ENCODE measurements at places on chromosomes 2 and 18.

DNA sequence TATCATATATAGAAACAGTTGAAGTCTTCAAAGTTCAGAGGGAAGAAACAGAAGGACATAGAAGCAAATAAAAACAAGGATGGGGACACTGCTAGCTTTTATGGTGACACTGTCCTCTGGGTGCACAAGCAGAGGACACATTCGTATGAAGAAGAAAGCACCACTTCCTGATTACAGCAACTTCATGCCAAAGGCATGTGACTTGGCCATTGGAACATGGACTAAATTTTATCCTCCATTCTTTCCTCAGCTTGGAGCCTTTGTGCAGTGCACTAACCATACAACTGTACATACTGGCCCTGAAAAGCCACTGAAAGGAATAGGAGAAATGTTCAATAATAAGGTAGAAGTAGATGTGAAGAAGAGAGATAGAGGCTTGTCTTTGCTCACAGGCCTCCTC lies 223.3 kb downstream of the MTX2 start:
- no peak for DNase-seq

- no peak for DNase-seq
Measured at GRCh38 chr2:84800194-84800805, 80.6 kb downstream of the TRABD2A start.

DNA sequence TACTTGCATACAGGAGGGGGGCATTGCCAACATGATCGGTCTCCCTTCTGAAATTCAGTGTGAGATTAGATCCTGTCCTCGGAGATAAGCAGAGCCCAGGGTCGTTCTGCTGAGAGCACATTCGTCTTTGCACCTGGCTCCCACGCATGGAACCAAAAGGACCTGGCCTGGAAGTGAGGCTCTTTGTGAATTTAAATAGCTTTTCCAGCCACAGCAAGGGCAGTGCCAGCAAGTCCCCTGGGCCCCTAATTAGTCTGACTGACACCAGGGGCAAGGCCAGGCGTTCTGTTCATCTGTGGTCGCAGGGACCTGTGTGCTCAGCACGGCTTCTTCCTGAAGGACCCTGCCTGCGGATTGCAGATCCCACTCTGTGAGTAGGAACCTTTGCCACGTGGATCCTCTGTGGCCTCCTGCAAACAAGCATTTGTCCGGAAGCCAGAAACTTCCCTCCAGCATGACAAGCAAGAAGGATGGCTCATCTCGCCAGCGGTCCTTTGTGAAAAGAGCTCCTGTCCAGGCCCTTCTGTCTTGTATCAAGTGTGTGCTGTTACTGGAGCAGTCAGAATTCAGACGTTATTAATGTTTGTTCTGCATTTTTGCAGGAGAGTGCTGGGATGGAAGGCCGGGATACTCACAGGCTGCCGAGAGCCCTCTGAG lies 128.7 kb downstream of the TPO start:
- no peak for DNase-seq

DNA sequence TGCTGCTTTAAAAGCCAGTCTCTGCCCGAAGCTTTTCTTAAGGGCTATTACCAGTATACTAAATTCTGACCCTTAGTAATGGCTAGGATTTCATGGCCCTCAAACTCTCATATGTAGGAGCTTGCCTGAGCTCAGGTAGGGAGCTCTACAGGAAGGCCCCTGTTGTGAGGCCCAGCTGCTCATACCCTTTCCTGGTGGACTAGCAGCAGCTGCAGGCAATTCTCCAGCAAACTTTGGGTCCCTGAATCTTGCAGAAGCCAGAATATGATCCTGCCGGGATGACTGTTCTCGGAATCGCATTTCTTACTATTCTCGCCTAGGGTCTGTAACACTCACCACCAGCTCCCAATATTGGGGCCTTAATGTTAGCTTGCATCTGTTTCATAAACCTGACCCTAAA lies 106.4 kb upstream of the SERTAD2 start:
- DNase-seq: no peak

GRCh38 chr2:9477914-9478313 lies 3.6 kb downstream of the IAH1 start:
- no peak for DNase-seq

DNA sequence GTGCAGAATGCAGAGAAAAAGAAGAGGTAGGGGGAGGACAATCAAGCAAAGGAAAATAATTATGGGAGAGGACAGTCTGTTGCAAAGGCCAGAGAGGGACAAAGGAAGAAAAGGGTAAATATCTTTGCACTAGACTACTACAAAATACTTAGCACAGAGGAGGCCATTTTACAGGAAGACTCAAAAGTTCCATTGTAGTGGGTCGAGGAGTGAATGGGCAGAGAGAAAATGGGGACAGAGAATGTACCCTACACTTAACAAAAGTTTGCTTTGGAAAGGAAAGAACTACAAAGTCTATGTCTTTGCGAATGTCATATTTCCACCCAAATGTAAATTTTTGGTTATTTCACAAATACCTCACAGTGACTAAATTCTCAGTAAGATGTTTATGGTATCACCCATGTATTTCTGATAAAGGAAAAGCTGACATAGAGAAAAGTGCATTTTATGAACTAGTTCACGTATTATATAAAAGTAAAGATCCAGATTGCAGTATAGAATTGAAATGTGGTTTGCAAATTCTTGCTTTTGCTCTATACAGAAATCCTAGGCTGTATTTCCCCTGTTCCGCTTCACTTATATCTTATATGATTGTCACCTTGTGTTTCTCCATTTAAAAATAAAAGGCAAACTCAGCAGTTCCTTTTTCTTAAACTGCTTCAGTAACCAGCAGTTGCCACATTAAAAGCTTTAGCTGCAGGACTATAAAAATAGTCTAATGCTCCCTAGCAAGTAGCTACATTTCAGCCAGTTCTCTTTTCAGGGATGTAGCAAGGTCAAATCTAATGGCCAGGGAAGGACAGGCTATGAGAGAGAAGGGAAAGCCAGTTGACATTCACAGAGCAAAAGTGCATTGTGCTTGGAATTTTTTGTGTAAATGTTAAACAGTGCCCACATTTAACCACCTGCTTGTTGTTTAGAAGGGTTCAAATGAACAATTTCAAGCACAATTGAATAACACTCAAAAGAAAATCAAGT lies 79.7 kb upstream of the CYTIP start:
- no peak for DNase-seq

DNA sequence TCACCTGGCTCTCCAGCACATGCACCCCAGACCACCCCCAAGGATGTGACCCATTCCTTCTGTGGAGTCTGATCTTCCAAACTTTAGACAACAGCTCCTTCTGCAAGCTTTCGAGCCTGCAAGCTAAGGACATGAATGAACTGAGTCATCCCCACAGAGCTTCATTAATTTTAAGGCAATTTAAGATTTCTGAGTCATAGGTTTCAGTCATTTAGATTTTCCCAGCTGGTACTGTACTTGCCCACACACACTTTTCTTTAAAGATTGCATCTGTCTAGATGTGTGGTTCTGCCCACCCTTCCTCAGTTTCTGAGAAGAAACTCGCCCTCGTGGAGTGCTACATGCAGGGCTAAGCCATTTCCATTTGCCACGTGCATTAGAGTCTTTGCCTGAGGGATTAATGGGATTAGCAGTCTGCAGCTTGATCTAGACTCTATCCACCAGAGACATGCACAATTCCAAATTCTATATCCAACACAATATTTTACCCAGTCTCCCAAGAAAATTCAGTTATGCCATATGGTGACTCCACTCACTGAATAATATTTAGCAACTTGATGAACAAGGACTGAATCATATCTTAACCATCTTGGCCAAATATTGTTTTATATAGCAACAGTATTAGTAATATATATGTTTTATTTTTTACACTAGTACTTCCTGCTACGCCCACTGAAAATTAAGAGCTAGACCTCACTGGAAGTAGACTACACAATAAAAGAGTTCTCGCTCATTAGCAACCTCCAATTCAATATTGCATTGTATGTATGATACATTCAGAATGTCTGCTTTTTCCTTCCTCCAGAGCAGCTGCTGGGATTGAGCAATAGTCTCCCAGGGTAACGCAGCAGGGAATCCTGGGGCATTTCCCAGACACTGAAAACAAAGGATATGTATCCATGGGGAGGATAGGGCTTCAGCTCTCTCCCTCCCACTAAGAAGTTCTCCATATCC lies 14.3 kb upstream of the TRIB2 start:
- no peak for DNase-seq

DNA sequence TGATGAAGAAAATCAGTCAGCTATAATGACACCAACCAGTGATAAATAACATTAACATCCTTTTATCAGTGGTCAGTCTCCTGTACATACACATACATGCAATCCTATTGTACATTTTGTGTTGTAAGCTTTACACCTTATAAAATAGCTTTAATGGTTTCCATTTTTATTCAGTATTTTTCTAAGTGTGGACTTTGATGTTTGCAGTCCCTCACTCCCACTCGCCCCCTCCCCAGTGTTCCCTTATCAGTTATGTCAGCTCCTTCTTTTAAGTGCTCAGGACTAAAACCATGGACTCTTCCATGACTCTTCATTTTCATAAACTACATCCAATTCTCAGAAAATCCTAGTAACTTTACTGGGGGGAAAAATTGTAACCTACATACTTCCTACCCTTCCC lies 713.0 kb downstream of the LRRTM4 start:
- no peak for DNase-seq

DNA sequence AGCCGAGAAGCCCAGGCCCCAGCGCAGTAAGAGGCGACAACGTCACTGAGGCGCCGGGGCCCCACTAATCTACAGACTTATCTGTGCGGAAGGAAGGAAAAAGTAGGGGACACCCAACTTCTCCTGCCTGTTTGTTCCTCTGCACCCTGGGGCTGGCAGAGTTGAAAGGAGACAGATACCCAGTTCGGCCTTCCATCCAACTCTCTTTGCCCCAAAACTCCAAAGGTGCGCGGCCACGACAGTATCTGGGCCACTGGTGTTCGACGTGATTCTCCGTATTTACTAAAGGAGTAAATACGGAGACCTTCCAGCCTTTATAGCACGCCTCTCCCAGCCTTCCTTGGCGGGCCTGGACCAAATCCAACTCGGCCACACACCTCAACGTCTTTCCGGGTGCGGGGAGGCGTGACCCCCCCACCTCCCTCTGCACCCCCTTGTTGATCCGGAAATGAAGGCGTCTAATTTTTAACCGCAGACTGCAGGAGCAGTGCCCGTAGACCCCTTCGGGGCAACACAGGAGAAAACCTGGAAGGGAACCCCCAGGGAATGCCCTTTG lies 1.6 kb downstream of the SMAD7 start:
- no peak for DNase-seq

- DNase-seq: no peak
Measured at GRCh38 chr2:24858996-24859395, 61.0 kb downstream of the ADCY3 start.

DNA sequence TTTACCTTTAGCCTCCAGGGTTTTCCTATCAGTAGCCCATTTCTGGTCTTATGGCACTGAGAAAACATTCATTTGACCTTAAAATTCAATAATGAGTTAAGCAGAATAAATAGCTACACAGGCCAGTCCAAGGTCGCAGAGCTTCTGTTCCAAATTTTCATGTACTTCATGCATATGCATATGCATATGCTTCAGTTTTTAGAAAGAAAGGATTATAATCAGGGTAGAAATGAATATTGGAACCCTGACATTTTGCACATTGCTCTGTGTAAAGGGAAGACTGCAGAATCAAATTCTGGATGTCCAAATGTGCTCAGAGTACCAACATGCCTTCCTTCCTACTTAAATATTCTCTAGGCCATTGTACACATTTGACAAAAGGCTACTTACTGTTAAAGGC lies 104.9 kb downstream of the DPP4 start:
- DNase-seq: no peak

DNA sequence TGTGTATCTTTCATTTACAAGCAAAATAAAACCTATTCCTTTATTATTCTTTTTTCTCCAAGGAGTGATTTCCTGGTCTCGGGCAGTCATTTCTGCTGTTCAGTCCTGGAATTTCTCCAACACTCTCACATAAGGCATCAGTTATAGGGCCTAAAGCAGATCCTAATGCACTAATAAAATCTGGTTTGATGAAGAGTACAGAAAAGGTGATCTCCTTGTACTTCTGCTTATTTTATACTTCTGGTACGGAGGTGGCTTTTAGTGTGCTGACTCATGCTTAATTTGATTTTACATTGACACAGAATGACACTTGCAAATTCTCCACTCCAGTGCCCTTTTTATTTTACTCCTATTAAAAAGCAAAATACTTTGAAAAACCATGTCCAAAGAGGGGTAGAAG lies 157.4 kb downstream of the DOK6 start:
- no peak for DNase-seq

- DNase-seq: no peak
Measured at GRCh38 chr2:69168144-69168813, 155.3 kb downstream of the ANTXR1 start.

DNA sequence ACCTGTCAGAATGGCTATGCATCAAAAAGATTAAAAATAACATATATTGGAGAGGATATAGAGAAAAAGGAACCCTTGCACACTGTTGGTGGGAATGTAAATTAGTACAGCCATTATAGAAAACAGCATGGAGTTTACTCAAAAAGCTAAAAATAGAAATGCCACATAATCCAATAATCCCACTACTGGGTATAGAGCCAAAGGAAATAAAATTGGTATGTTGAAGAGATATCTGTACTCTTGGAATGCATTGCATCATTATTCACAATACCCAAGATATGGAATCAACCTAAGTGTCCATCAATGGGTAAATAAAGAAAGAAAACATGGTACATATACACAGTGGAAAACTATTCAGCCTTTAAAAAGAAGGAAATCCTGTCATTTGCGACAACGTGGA lies 77.2 kb downstream of the C1D start:
- DNase-seq: no peak

GRCh38 chr2:132740081-132740720 lies 70.2 kb upstream of the LYPD1 start:
- no peak for DNase-seq

- DNase-seq: no peak
Measured at GRCh38 chr2:11257964-11258363, 86.5 kb downstream of the ROCK2 start.

- no peak for DNase-seq
Measured at GRCh38 chr2:240149943-240150784, 9.7 kb upstream of the OTOS start.

- no peak for DNase-seq
Measured at GRCh38 chr2:212364112-212364985, 174.3 kb downstream of the ERBB4 start.

DNA sequence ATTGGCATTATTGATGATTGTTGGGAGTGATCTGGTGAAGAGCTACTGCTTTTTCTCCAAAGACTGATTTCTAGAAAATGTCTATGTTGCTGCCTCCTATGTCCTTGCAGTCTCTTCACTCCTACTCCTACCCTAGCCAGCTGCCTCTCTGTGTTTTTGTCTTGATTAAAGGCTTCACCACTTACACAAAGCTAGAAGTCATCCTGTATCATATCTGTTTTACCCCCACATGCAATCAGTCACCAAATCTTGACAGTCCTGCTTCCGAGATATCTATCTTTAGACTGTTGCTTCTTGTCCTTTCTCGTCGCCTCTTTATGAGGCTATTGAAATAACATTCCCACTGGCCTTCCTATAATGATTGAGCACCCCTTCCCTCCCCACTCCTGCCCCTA lies 84.5 kb upstream of the ITGA4 start:
- DNase-seq: no peak

Data from activated CD8-positive, alpha-beta memory T cell treated with anti-CD3 and anti-CD28 coated beads for 48 hours (primary cell).